Muscle of arm (tissue), 14 donors: ENCODE measurements at places on chromosomes 16 and 17. TPM values are rescaled to one million over a fixed set of nuclear protein-coding genes. Genes with fewer than 3 reads are reported as not detected.

- no peak for DNase-seq
These were observed 153.4 kb downstream of the CLEC16A start for GRCh38 chr16:11097787-11098167.

DNA sequence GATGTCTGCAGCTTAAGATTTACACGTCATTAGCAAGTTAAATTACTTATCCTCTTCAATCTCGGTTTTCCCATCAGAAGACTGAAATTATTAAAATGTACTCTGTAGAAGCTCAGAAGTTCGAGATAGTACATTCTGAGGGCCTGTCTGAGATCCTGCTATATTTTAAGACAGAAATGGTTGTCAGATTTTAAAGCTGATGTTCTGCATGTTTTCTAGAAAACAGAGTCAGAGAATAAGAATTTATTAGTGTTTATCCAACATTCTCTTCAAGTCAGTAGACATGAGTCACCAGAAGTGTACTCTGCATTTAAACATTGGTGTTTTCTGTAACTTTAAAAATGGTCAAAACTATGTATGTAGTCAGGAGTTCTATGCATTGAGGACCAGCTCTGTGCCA lies 155.2 kb upstream of the MYOCD start:
- DNase-seq: no peak

Gene TTLL6
- not detected for polyA plus RNA-seq

DNA sequence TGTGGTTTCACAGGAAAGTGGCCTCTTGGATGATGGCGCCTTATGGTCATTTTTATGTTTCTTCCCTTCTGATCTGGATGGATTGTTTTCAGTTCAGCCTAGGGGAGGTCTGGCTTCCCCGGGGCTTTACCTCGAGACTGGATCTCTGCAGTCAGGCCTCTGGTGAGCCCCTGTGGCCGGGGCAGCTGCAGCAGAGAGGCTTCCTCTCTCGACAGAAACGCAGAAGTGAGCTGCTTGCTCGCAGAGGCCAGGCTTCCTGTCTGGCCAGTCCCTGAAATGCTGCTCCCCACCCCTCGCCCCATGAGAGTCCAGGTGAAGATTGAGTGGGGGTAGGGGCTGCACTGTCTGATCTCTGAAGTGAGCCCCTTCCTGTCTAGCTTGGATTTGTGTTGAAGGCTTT lies 44.0 kb downstream of the PLCG2 start:
- DNase-seq: no peak

Gene CLDN6
- polyA plus RNA-seq: 4.2 TPM

DNA sequence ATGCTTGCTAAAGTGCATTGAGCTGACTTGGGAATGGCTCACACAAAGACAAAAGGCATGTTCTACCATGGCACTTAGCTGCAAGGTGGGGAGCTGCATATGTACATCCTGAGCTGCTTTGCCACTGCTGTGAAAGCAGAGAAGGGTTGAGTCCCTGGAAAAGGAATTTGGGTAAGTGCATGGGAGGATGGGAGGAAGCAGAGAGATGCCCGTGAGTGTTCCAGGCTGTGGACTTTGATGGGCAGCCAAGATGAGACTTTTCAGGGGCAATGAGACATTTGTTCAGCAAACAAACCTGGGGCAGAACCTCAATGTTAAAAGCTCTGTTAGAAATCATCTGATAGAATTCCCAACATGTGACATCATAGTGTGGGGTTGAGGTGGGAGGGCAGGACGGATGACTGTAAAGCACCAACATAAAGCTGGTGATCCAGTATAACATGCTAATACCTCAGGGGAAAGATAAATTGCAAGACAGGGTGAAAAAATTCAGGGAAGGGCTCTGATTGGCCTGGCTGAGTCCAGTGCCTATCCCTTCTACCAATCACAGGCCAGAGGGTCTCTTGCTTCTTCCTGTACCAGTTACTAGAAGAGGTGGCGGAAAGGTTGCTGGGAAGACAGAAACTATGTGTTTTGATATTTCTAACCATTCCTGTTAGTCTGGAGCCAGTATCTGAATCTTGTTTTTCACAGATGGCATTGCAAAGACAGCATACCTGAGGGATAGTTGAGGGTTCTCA lies 163.2 kb downstream of the UTP18 start:
- no peak for DNase-seq

- no peak for DNase-seq
These were observed 132.0 kb downstream of the ANKRD11 start for GRCh38 chr16:89358030-89359005.
